ENCODE measurements at places on chromosomes 13 and 19.

- DNase-seq = no peak
Measured at GRCh38 chr19:12921047-12921446, 2.0 kb upstream of the SYCE2 start.

GRCh38 chr13:111906816-111907215 is 160.1 kb upstream of the SOX1 start:
- DNase-seq = peak; percentile 6

DNA sequence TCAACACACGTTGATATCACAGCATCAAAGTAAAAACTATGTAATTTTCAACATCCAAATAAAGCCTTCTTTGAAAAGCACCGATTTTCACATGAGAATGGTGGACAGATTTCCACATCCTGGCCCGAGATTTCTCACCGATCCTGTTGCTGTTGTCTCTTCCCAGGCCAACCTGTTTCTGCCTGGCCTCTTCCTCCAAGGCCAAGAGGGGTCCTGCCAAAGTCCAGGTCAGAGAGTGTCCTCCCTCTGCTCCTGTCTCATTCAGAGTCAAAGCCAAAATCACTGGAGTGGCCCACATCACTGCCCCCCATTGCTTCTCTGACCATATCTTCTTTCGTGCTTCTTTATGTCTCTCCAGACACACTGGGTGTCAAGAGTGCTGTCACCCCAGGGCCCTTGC is 49.5 kb downstream of the CHST8 start:
- DNase-seq = no peak

- DNase-seq = no peak
Measured at GRCh38 chr19:42165146-42165545, 32.9 kb upstream of the POU2F2 start.

DNA sequence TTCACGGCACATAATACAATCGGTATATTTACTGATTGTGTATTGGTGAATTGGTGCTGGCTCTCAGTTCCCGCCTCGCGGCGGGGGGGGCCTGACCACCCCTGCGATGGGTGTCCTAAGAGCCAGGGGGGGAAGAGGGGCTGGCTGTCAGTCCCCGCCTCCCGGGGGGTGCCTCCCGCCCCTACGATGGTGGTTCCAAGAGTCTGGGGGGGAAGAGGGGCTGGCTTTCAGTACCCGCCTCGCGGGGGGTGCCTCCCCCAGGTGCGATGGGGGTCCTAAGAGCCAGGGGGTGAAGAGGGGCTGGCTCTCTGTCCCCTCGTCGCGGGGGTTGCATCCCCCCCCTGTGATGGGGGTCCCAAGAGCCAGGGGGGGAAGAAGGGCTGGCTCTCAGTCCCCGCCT is 2321.8 kb upstream of the PCDH20 start:
- DNase-seq = no peak

DNA sequence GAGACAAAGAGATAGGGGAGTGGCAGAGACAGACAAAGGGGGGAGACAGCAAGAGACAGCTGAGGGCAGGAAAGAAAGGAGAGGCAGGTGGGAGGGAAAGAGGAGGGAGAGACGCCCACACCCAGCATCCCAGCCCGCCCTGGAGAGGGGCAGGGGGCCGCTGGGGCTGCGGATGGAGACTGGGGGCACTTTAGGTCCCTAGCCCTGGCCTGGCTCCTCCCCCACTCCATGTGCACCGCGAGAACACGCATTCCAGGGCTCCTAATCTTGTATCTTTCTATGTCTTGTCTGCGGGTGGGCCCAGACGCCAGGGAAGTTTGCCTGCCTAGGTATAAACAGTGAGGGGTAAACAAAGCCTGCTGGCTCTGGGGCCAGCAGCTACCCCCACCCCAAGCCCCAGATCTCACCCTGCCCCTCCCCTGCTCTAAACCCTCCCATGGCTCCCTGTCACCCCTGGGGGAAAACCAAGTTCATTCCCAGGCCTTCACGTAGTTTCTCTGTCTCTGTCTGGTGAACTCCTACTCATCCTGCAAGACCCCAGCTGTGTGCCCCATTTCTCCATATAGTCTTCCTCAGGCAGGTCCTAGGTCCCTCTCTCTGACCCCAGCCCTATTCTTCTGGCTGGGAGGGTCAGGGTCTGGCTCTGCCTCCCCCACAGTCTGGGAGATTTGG is 5.7 kb downstream of the TLE5 start:
- no peak for DNase-seq

DNA sequence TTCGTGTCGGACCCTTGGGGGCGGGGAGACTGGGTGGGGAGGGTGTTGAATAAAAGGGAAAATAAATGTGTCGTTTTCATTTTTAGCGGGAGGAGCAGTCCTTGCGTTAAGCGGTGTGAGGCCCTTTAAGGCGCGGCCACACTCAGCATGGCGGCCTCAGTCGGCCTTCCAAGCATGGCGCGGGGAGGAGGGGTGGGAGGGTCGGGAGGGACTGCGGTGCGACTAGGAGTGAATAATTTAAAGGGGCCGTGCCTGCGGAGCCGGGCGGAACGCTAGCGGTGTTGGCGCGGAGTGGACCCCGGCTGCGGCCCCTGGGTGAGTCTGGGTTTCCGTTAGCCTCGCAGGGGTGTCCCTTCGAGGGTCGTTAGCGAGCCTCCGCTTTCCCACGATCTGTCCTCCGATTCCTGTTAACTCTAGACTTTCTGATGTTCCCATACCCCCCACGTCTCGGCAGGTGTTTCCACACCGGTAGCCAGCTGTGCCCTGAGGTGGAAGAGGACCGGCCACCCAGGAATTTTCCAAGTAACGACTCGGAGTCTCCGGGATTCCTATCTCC is 1.5 kb upstream of the PNPLA6 start:
- peak; percentile 77 for DNase-seq

GRCh38 chr19:2656533-2656932 is 46.0 kb downstream of the GNG7 start:
- DNase-seq = no peak

DNA sequence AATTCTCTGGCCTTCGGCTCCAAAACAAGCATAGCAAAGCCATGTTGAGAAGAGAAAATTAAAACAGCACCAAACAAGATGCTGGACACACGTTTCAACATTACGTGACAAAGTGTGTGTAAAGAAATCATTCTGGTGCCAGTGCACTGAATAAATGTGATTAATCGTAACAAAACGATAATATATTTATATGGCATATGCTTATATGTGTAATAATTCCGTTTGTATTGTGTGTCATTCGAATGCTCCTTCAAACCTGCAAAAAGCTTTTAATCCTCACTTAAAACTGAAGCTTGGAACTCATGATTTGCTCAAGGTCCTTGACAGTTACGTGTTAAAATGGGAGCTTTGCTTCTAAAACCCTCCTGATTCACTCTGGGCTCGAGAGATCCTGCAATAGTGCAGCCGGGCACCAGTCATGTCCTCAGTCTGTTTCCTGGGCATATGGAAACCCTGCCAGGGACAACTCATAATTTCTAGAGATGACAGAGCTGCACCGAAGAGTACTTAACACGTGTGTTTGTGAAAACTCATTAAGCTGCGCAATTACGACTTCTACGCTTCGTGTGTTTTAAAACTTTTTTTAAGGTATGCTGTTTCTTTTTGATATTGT is 731 bp upstream of the AKAP8L start:
- DNase-seq = no peak

DNA sequence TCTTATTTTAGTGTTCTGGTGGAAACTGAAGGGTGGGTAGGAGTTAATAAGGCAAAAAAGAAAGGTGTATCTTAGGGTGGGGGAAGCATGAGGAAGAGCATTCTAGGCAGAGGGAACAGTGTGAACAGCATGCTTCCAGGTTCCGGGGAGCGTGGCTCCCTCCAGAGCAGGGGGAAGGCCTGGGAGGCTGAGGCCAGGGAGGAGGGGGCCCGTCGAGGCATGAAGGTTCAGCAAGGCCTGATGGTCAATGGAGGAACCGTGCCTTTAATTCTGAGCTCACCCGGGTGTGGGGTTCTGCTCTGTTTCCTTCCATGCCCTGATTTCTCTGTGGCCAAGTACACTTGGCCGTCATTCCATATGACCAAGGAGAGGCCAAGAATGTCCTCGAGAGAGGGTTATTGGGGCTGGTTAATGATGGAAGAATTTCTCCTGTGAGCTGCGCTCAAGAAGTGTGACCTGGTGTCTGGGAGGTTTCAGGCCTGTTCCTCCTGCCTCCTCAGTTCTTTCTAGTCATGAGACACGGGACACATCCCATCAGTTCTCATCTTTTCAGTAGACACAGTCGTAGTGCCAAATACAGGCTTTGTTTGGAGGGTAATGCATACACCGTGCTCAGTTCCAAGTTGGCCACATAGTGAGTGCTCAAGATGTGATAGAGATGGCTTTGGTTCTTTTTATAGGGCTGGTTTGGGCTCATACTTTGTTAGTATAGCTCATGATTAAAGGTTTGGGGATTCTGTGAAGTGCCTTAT is 73.6 kb downstream of the SIPA1L3 start:
- no peak for DNase-seq

DNA sequence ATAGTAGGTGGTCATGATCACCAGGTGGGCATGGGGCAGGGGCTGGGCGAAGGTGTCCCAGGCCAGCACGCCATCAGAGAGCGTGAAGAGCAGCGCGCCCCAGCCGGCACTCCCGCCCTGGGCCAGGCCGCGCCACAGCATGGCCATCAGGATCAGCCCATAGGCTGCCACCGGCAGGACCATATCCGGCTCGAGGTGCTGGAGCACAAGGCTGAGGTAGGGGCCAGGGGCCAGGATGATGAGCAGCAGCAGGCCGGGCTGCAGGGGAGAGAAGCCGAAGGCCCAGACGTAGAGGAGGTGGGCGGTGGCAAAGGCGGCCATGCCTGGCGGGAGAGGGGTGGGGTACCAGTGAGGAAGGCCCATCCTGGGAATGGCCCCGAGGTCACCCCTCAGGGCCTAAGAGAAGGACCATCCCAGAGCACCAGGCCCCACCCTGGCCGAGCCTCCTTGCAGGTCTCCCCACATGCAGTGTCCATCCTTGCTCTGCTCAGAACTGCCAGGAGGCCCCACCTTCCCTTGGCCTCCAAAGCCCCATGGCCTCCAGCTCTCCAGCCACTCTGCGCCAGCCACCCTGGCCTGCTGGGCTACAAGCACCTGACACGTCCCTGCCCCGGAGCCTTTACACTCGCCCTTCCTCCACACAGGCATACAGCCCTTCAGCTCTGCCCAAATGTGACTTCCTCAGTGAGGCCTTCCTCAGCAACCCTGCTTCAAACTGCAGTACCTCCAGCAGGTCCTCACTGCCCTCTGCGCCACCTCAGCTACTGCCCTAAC is 1.1 kb downstream of the TMEM86B start:
- DNase-seq = no peak

GRCh38 chr13:103945836-103946235 is 879.6 kb upstream of the SLC10A2 start:
- DNase-seq = no peak

GRCh38 chr13:79973533-79973963 is 367.4 kb downstream of the SPRY2 start:
- no peak for DNase-seq

- DNase-seq = no peak
Measured at GRCh38 chr19:43610493-43610892, 1.4 kb upstream of the SRRM5 start.

DNA sequence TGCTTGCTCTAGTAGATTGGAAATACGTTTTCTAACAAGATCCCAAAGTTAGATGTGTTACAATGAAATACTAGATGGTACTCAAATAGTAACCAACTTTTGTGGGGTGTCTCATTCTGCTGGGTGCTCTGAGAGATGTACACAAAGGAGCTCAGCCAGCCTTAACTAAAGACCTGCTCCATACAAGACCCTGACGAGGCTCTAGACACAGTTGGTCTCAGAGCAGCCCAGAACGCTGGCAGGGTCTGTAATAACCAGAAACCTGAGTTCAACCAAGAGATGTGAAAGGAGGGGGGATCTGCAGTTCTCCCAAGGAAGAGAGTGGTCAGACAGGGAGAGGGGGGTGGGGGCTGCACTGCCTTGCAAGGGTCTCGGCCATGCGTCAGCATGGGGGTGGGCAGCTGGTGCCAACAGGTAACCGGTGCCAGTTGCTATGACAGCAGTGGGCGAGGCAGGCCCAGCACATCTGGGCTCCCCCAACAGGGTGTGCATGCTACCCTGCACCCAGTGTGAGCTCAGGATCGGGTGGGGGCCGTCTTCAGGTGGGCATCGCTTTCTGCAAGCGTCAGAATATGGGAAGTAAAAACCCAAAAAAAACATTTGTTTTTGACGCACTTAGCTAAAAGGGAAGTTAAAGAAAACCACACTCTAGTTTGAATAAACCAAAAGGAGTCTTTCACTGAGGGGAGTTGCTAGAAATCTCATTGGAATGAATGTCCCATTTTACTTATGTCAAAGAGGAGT is 68.0 kb upstream of the GPR183 start:
- DNase-seq = no peak

DNA sequence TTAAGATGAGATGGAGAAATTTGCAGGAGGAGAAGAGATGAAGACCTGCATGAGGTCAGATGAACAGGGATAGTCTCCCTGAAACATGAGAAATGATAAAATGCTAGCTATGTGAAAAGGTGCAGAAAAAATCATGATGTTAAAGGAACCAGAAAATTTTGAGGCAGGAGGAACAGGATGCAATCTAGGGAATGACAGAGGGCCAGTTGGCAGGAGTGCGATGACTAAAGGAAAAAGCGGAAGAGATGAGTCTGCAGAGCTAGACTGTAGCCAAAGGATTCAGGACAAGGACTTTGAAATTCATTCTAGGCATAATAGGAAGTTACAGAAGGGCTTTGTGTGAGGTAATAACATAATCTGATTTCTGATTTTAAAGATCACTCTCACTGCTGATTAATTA is 77.9 kb downstream of the TRPC4 start:
- DNase-seq = no peak

DNA sequence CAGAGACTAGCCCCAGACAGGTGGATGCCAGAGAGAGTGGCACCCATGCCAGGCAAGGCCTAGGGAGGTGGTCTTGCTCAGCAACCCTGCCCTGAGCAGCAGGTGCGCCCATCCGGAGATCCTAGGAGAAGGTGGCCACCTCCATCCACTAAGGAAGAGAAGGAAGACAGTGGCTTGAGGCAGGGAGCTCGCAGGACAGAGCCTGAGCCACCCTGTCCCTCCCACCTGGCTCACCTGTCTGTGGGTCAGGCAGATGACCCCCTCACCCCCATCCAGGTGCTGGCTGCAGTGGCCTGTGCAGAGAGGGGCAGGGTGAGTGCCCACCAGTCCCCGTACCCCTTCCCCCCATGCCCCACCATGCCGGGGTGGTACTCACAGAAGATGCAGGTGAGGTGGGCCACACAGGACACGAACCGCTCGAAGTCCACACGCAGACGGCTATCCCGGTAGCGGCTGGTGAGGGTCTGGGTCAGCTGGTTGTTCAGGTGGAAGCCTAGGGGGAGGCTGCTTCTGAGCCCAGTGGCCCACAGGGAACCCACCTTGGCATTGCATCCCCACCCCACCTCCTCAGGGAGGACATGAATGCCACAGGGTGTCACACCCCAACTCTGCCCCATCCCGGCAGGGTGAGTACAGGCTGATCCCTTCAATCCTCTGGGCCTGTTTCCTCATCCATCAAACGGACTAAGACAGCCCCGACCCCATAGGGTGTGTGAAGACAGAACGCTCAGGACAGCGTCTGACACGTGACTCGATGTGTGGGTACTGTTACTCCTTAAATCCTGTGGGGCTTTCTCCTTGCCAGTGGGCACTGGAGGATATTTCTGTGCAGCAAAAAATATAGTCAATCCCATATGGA is 13.3 kb downstream of the CAPN12 start:
- DNase-seq = peak; percentile 49

Measured in RWPE2 (cell line).